ENCODE measurements at places on chromosomes 3 and 15.

DNA sequence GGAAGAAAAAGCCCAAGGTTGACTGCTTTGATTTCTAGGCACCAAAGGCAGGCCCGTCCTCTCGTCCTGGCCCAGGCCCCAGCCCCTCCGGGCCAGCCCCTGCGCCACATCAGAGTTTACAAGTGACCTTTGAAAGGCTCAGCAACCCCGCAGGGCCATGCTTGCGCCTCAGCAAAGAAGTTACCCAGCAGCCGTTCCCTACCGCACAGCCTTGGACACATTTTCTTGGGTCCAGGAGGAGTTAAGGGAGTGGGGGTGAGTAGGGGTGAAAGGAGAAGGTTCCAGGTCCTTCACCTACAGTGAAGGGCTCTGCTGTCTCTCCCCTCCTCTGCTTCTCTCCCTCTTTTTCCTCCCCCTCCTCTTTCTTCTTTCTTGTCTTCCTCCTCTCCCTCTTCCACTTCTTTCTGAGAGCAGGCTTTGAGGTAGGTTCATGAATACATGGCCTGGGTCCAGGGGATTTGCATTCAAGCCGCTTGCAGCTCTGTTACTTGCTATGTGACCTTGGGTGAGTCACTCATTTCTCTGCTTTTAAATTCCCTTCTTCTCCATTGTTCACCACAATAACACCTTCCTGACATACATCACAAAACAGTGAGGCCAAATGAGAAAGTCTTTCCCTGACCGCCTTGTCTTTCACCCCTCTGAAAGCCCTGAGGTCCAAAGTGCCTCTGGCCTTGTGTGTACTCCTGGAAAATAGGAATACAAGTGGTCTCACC, 223.3 kb upstream of the TPRG1 start:
- no peak for DNase-seq

- no peak for DNase-seq
Observed at GRCh38 chr3:111837112-111837511, 22.0 kb upstream of the PHLDB2 start.

GRCh38 chr3:126180477-126181397, at the start of gene ALDH1L1:
ALDH1L1 (minus strand) TSS chr3:126180586; CDS start chr3:126160979, 19,607 bp downstream.
- no peak for DNase-seq

GRCh38 chr3:177484206-177484605, 286.9 kb upstream of the TBL1XR1 start:
- DNase-seq = no peak

GRCh38 chr3:193851428-193851847, 258.4 kb downstream of the OPA1 start:
- no peak for DNase-seq

DNA sequence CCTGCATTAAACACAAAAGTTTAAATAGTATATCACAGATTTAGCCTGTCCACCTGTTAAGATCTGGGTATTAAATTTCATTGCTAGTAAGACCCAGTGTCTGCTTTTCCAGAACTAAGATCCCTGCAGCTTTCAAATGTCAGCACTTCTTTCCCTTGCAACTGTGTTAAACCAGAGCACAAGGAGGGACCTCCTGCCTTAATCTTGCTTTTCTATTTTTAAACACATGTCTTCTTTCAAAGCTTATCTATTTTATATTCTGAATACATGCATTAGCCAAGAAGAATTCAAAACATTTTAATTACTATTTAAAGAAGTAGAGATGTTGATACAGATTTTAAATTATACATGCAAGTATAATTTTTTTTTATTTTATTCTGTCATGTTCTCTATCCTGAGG, 315.1 kb downstream of the ARPP21 start:
- DNase-seq = no peak

DNA sequence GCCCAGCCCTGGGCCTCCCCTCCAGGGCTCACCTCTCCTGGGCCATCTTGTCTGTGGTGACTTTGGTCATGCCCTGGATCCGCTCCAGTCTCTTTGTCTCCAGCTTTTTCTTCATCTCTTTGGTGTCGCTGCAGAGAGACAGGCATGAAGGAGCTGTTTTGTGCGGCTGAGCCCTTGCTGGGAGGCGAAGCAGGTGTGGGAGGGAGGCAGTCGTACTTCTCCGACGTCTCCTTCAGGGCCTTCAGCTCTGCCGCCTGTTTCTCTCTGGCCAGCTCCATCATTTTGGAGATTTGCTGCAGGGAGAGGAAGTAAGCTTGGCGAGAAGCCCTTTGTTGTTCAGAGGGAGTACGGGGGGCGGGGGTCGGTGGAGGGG, 7.7 kb upstream of the ANKRD63 start:
- DNase-seq = no peak

DNA sequence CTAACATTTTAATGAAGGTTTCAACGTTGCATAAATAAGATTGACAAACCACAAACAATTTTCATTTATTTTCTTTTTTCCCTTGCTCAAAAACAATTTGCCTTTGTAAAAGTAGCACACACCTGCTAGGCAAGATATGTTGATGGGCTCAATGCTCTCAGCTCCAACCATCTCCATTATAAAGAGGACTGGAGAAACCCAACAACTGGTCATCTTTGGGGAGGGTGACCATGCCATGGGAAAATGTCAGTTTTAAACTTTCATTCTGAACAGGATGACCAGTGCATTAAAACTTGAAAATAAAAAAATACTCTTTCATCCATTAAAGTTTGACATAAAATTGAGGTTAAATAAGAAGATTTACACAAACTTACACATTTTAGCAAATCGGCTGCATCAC, 183.7 kb downstream of the CFAP20DC start:
- DNase-seq = no peak

GRCh38 chr3:107198581-107199181, 178.6 kb upstream of the CCDC54 start:
- no peak for DNase-seq

- DNase-seq = no peak
Observed at GRCh38 chr3:177483182-177483967, 286.1 kb upstream of the TBL1XR1 start.

- no peak for DNase-seq
Observed at GRCh38 chr3:47414161-47414564, 33.3 kb downstream of the PTPN23 start.

DNA sequence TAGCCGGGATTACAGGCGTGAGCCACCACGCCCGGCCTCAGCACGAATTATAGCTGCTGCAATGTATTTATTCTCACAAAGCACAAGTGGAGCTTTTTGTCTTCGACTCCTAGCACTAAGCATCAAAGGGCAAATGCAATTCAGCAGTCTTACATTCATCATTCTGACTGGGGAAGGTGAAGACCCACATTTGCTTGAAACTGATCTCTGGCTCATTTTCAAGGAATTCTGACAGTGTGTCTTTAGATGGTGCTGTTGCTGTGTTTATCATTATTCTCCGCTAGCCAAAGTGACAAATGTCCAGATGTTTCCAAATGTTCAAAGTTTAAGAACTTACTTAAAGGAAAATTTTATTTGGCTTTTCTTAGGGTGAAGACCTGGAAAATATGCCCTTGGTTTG, 55.9 kb downstream of the SGO1 start:
- no peak for DNase-seq

DNA sequence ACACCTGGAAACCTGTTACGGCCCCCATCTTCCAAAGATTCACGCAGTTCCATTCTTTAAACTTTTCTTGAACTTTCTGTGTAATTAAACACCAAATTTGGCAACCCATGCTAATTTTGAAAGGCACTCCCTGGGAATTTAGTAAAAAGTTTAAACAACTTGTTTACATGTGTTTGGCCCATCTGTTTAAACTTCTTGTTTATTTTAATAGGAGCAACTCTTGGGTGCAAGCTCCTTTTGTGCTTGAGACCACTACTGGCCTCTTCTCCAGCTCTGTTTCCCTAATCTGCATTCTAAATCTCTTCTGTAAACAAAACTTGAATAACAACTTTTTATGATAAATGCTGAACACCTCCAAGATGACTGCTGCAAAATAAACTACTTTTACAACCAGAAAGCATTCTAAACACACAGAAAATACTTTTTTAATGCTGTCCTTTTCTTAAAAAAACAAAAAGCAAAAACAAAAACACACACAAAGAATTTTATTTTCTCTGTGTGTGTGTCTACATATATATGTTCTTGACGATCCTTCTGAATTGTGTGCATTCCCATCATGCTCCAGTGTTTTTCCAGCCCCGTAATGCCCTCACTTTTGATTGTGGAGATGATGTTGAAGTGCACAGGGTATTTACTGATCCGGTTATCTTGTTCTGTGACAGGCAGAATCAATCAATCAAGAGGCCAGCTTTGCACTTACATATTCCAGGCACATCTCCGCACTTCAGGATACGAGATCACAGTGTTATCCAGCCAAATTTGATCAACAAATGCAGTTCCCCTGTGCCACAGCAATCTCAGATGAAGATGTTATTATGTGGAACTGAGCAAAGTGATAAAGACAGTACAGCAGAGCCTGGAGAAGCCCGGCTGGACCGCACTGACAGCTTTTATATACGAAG, 416.9 kb downstream of the FOXP1 start:
- no peak for DNase-seq

- DNase-seq = no peak
Observed at GRCh38 chr15:78069462-78070029, 8.0 kb downstream of the TBC1D2B start.

DNA sequence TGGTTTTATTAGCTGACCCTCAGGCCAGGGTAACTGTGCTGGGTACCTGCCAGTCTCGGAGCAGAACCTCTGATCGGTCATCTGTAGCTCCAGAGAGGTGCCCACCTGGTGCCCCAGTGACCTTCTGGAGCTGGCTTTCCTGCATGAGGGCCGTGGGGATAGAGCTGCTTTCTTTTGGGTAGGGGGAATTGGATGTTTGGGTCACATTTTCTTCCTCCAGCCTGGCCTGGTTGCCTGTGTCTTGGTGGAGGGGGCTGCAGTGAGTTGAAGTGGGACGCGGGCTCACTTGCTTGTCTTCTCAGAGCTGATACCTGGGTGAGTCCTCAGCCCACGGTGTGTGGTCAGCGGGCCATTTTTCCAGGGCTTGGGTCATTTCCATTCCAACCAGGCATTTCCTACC, 2.6 kb downstream of the ZNF710 start:
- no peak for DNase-seq

GRCh38 chr3:31743331-31744089, 210.8 kb downstream of the STT3B start:
- no peak for DNase-seq

GRCh38 chr3:66506154-66506553, 5.3 kb upstream of the LRIG1 start:
- DNase-seq = no peak

- no peak for DNase-seq
Observed at GRCh38 chr3:125121246-125122010, 65.6 kb upstream of the HEG1 start.

GRCh38 chr15:94478763-94479162, 247.4 kb downstream of the MCTP2 start:
- no peak for DNase-seq

DNA sequence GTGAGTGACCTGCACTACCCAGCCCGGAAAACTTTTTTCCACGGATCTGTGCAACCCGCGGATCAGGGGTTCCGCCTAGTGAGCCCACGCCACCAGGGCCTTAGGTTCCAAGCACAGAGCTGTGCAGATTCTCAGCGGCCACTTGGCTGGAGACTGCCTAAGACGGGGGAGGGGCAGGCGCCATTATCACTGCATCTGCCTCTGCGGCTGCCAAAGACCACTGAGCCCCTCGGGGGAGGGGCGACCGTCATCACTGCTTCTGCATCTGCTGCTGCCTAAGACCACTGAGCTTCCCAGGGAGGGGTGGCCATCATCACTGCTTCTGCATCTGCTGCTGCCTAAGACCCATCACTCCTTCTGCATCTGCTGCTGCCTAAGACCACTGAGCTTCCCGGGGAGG, 460.2 kb downstream of the OCA2 start:
- no peak for DNase-seq

DNA sequence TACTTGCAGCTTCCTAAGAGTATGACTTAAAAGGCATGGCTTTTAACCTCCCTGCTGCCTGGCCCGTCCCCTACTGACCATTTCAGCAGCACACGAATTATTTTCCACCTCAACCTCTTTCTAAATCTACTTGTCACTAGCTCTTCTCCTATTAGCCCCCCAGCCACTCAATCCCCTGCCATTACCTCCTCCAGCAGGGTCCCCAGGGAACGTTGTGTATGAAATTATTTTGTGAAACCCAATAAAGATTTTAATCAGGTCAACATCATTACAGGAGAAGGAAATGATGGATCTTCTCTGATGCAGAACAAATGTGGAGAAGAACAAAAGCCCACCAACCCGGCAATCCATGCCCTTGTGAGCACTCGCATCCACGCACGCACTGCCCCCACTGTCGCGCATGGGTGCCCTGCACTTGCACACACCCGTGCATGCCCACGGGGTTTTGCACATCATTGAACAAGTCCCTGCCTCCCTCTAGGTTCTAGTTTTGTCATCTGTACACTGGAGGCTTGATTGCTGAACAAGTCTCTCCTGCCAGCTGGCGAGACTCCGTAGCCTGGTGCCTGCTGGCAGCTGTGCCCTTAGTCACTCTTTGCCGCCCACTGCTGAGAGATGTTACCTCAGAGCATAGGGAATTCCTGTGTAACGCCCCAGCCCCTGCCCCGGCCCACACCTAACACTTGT, 51.6 kb downstream of the LINGO1 start:
- no peak for DNase-seq

GRCh38 chr3:126389112-126389793, 5.5 kb upstream of the CFAP100 start:
- DNase-seq = peak; percentile 14

- no peak for DNase-seq
Observed at GRCh38 chr3:183826448-183827250, 1.3 kb upstream of the MAP6D1 start.

GRCh38 chr15:92614301-92614700, 41.3 kb downstream of the FAM174B start:
- DNase-seq = no peak

GRCh38 chr3:130411320-130411719, 65.8 kb downstream of the COL6A5 start:
- DNase-seq = no peak

- DNase-seq = no peak
Observed at GRCh38 chr3:99250272-99250671, 348.8 kb upstream of the DCBLD2 start.

DNA sequence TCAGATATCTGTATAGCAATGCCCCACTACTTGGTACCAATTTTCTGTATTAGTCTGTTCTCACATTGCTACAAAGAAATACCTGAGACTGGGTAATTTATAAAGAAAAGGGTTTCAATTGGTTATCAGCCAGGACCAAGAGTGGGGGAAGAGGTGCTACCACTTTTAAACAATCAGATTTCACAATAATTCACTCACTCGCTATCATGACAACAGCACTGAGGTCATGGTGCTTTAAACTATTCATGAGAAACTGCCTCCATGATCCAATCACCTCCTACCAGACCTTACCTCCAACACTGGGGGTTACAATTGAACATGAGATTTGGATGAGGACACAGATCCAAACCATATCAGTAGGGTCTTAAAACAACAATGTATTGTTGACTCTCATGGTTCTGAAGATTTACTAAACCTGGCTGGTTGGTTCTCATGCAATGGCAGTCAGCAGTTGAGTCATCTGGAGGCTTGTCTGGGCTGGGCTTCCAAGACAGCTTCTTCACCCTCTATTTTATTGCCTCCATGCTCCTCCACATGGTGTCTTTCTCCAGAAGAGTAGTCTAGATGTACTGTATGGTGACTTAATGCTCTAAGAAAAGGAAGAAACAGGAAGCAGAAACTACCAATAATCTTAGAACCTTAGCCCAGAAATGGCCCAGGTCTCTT, 21.2 kb upstream of the TM4SF4 start:
- DNase-seq = no peak

- DNase-seq = no peak
Observed at GRCh38 chr3:50296721-50297383, 2.4 kb downstream of the HYAL3 start.
